GM12892 (cell line): ENCODE measurements at places on chromosomes 13 and 19.

GRCh38 chr19:28319918-28320317 lies 893.0 kb downstream of the UQCRFS1 start:
- DNase-seq = no peak

DNA sequence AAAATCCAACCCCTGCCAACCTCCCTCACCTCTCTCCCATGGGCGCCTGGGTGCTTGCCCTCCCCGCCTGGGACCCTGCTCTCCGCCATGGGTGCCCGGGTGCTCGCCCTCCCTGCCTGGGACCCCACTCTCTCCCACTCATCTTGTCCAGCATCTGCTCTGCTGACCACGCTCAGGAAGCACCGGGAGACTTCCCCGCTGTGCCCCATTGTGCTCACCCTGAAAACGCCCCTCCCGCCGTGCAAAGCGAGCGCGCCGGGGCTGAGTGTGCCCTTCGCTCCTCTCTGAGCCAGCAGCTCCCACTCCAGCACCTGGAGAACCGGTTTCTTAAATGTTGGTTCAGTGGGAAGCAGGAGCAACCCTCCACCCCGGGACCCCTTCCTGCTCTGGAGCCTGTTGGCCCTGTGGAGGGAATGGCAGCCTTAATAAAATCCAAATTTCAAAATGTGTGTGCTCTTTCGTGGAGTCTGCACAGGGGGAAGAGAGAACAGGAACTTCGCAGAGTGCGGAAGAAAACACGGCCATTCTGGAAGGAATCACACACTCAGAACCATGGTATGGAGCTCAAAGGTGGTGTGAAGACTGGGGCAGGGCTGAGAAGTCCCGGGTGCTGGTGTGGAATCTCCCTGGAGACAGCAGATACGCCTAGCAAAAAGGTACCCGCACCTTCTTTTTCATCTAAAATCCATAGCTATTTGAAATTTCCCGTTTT lies 23.1 kb upstream of the CDC16 start:
- no peak for DNase-seq

- no peak for DNase-seq
Measured at GRCh38 chr19:33429891-33430673, 56.6 kb downstream of the CEBPG start.

GRCh38 chr13:46288570-46289259 lies 77.0 kb downstream of the LRRC63 start:
- DNase-seq = peak; percentile 17

- DNase-seq = no peak
Measured at GRCh38 chr19:46980761-46981160, 38.9 kb upstream of the NPAS1 start.
